ENCODE measurements at places on chromosomes 2 and 18.

- no peak for DNase-seq
Measured at GRCh38 chr2:140998577-140998976, 1132.2 kb downstream of the LRP1B start.

- DNase-seq, result no peak
Measured at GRCh38 chr18:4412286-4412685, 42.8 kb downstream of the DLGAP1 start.

GRCh38 chr2:133988316-133988891 is 265.5 kb upstream of the MGAT5 start:
- DNase-seq, result no peak

- no peak for DNase-seq
Measured at GRCh38 chr2:233130024-233130423, 69.9 kb downstream of the INPP5D start.

- DNase-seq, result no peak
Measured at GRCh38 chr2:63891488-63892030, 49.9 kb downstream of the UGP2 start.

- no peak for DNase-seq
Measured at GRCh38 chr2:136727973-136728699, 37.2 kb upstream of the THSD7B start.

- DNase-seq, result no peak
Measured at GRCh38 chr2:226905718-226906117, 69.9 kb downstream of the RHBDD1 start.

DNA sequence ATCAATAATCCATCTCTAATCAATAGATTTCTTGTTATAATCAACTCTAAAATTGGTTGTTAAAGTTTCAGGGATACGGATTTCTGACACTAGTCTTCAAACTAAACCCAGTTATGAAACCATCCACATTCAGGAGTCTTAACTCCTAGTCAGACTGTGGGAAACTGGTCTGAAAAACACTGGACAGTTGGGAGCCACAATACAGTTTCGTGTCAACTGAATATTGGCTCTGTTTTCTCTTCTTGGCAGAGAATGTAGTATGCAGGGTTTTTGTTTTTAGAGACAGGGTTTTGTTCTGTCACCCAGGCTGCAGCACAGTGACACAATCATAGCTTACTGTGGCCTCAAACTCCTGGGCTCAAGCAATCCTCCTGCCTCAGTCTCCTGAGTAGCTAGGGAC is 123.1 kb downstream of the RTTN start:
- no peak for DNase-seq

- no peak for DNase-seq
Measured at GRCh38 chr2:649426-650342, 27.5 kb downstream of the TMEM18 start.

GRCh38 chr2:3463186-3463835 is 56.0 kb downstream of the ADI1 start:
- DNase-seq, result no peak

DNA sequence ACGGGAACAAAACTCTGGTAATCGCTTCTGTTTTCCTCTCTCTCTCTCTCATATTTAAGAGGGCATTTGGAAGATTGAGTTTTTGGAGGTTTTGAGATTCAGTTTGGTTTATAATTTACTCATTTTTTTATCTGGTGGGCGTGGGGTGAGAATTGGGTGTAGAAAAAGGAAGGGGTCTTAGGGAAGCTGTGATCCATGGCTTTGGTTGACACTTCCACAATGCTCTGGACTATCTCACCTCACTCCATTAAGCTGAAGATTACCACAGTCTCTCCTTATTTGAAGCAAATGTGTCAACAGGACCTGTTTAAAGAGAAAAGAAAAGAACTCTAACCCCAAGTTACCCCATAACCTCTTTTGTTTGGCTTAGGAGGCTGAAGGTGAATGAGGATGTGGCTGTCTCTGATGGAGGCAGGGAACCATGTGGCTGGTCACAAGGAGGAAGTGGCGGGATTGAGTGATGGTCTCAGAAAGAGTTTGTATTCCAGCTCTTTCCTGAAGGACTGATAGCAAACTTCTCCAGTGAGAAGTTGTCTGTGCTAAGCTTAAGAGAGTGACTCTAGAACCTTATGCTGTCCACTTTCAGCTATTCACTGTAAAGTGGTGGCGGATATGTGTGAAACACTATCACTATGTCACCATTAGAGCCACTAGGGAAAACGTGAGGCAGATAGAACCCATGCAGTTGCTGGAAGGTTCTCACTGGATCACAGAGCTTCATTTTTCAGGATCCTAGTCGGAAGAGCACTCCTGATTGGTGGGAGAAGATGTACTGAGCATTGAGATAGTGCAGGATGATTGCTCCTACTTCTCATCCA is 934 bp downstream of the ZNF804A start:
- no peak for DNase-seq

DNA sequence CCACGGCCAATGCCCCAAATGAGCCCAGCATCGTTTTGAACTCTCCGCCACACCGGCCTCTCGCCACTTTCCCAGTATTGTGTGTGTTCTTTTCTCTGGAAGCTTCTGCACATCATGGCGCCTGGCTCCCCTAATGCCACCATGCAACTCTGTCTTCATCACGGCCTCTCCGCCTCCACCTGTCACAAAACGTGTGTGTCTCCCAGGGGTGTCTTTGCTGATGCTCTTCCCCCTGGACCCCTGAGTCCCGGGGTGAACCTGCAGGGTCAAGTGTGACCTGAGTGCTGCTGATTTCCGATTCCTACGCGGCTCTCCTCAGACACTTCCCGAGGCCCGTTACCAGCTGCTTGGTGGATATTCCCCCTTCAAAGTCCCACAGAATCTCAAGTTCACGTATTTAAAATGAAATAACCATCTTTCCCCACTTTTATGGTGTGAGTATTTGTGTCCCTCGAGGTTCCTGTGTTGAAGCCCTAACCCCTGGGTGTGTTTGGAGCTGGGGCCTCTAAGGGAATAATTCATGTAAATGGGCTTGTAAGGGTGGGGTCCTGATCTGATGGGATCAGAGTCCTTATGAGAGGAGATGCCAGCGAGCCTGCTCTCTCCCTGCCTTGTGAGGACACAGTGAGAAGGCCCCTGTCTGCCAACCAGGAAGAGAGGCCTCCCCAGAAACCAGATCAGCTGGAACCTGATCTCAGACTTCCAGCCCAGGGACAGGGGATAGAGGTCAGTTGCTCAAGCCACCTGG is 87.5 kb upstream of the PXDN start:
- no peak for DNase-seq

GRCh38 chr2:5285872-5286769 is 406.1 kb upstream of the SOX11 start:
- DNase-seq, result no peak

- DNase-seq, result no peak
Measured at GRCh38 chr2:136124805-136125204, 6.9 kb upstream of the CXCR4 start.

- no peak for DNase-seq
Measured at GRCh38 chr2:29267720-29268119, 152.5 kb downstream of the CLIP4 start.

DNA sequence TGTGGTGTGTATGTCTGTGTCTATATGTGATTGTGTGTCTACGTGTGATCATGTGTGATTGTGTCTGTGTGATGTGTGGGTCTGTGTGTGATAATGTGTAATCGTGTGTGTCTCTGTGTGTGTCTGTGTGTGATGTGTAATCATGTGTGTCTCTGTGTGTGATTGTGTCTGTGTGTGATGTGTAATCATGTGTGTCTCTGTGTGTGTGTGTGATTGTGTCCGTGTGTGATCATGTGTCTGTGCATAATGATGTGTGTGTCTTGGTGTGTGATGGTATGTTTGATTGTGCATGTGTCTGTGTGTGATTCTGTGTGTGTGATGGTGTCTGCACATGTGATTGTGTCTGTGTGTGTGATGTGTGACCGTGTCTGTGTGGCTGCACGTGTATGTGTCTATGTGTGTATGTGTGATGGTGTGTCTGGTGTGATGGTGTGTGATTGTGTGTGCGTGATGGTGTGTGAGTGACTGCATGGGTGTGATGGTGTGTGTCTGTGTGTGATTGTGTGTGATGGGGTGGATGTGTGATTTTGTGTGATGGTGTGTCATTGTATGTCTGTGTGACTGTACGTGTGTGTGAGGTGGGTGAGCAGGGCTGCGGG is 78.9 kb downstream of the RTP5 start:
- DNase-seq, result no peak

DNA sequence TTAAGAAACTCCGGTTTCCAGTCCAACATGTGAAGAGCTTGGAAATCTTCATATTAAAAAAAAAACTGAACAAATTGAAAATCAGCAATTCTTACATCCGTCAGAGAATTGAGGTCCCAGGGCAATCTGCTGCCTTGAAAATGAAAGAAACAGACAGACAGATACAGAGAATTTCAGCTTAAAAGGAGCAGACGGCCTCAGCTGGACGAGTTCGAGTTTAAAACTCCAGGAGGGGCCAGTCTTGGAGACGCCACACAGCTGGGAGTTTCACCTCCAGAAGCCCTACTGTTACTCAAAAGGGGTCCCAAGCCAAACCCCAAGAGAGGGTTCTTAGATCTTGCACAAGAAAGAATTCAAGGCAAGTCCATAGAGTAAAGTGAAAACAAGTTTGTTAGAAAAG is 226.5 kb upstream of the ARL4C start:
- no peak for DNase-seq

DNA sequence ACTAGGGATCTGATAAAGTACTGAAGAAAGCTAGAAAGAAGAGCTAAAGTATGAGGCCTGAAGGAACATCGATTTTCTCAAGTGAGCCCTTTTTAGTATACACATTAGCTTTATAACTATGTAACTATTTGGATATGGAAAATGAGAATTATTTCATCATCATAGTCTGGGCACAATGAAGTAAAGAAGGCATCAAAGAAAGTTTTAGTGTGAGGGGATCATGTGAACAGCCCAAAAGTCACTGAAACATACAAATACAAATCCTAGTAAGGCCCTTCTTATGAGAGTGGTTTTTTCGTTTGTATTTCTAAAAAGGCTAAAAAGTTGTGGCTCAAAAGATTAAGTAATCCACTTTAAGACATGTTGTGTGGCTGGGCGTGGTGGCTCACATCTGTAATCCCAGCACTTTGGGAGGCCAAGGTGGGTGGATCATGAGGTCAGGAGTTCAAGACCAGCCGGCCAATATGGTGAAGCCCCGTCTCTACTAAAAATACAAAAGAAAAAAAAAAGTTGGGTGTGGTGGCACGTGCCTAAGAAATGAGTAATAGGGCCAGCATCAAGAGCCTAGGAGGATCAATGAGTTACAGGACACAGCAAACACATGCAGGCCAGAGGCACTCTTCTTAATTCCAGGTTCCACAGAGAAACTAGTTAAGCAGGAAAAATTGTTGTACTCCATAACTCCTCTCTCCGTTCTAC is 61.9 kb downstream of the PUM2 start:
- DNase-seq, result no peak

DNA sequence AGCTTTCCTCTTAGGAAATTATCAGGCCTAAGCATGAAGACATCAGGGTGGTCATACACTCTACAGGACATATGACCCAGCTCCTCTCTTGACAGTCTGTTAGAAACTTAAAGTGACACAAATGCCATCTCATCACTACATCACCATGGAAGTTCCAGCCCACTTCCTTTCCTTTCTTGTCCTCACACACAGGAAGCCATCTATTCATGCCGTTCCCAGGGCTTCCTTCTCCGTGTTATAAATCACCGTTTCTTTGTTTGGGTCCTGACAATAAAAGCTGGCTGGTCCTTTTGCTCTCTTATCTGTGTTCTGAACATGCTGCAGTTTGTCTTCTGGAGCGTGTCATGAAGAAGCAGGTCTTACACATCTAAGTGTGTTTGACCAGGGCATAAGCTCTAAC is 692.1 kb upstream of the CELF4 start:
- no peak for DNase-seq

GRCh38 chr2:66269166-66269565 is 165.8 kb upstream of the MEIS1 start:
- DNase-seq, result no peak

GRCh38 chr2:42906111-42906556 is 113.8 kb upstream of the HAAO start:
- DNase-seq, result no peak

- no peak for DNase-seq
Measured at GRCh38 chr2:29052807-29053206, 21.5 kb downstream of the PCARE start.

DNA sequence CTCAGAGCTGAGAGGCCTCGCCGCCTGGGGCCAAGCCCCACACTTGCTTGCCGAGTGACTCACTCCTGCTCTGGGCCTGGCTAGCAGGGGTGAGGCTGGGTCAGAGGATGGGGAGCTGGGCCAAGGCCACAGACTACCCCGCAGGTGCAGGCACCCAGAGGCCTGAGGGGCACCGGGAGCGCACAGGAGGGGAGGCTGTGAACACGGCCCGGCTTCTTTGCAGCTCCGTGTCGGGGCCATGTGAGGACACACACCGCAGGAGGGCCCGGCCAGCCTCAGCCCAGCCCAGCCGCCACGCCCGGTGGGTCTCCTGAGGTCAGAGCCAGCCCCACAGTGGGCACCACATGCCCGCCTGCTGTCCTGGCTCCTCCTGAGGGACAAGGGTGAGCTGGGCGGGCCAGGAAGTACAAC is 8.4 kb downstream of the GPC1 start:
- DNase-seq, result no peak

GRCh38 chr2:157420771-157421323 is 23.0 kb downstream of the CYTIP start:
- DNase-seq, result no peak

GRCh38 chr2:24576617-24577016 is 85.6 kb downstream of the NCOA1 start:
- DNase-seq, result no peak

DNA sequence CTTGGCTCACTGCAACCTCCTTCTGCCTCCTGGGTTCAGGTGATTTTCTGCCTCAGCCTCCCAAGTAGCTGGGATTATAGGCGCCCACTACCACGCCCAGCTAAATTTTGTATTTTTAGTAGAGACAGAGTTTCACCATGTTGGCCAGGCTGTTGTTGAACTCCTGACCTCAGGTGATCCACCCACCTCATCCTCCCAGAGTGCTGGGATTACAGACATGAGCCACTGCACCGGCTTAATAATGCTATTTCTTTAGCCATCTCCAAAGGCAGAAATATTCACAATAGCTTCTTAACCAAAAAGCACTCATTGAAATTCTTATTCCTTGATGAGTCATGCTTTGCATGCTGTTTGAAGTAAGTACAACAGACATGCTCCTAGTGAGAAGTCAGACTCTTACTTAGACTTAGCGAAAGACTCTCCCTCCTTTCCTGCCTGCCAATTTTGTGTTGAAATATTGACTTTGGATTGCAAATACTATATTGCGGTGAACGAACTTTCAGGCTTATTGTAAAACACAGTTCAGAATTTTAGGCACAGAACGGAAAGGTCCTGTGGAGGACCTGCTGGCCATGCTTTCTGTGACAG is 4.4 kb downstream of the ACTR3 start:
- DNase-seq, result no peak

- no peak for DNase-seq
Measured at GRCh38 chr2:190637903-190638618, 10.8 kb upstream of the NAB1 start.

- no peak for DNase-seq
Measured at GRCh38 chr2:224925061-224925809, 117.0 kb downstream of the DOCK10 start.

GRCh38 chr2:79971807-79972206 is 332.7 kb downstream of the LRRTM1 start:
- DNase-seq, result no peak
